Activated T-helper 1 cell treated with anti-CD3 and anti-CD28 coated beads, Interleukin-2, amount 50 U/mL, for 16 hours (primary cell): ENCODE measurements at places on chromosomes 16 and 17.

DNA sequence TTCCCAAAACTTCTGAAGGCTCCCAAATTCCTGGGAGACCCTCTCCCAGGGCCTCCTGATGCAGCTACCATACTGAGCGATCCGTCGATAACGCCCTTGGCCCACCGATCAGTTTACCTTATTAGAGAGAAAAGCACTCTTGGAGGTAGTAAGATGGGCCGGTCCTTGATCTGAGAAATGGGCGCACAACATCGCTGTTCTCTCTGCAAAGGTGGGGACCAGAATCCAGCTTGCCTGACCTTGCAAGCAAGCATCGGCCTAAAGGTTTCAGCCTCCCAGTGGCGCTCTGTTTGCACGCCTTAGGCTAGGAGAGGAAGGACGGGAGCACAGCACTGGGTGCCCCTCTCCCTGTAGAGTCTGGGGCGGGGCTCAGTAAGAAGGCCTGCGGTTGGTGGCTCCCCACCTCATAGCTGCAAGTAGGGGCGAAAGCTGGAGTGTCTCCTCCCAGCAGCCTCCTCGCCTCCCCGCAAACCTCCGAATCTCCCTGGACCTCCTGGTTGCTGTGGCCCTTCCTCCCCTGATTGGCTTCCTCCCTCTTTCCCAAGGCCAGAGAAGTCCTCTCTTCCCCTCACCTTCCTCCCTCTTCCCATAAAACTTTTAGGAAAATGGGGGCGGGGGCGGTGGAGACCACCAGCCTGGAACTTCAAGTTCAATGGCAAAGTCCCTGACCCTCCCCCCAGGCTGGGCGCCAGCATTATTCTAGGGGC is at the start of gene PRAC1:
PRAC1 (minus strand) TSS at position 318 of the 707 bp plus-strand sequence; CDS start at position 192, 126 bp downstream.
- no peak for DNase-seq

DNA sequence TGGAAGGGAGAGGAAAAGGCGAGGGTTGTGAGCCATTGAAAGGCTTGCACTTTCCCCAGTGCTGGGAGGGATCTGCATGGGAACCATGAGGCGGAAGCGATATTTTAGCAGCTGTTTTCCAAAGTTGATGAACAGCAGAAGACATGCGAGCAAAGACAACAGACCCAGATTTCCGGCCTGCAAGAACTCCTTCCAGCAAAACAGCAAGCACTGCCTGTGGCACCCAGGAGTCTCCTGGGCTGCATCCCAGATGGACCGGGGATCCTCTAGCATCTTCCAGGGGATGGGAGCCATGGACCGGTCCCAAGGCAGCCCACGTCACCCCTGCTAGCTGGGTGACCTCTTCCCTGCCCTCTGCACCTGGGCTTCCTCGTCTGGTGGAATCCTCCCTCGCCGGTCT is 162.8 kb downstream of the IRF8 start:
- no peak for DNase-seq

DNA sequence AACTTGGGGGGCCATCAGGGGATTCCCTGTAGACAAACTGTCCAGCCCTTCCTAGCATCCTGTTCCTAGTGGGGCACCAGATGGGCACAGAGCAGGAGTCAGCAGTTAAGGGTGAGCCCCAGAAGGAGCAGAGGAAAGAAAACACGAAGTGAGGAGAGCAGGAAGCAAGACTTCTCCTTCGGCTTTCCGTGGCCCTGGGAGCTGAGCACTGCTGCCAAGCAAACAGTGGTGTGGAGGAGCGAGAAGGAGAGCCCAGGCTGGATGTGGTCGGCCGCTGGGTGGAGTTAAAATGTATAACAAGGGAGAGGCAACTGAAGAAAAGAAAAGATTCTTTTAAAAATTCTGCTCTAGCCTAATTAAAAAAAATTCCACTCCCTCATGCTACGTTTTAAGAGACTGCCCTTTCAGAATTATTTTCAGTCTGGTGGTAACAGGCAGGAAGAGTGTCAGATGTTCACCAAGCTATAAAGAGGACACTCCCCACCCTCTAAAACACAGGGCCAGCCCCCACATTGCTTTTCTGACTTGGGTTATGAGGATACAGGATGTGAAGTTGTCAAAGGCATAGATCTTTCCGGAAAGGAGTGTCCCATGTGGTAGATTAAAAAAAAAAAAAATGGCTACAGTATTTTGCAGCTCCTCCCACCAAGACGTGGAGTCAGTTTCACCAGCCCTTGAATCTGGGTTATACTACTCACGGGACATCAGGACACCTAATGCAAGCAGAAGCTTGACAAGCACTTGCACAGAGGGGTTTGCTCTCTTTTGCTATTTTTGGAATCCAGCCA is 74.9 kb upstream of the ZFHX3 start:
- no peak for DNase-seq

- DNase-seq = no peak
Measured at GRCh38 chr17:32894245-32894644, 17.3 kb upstream of the MYO1D start.

GRCh38 chr16:35146031-35146710 is 1686.8 kb downstream of the TP53TG3F start:
- no peak for DNase-seq

GRCh38 chr16:57446531-57447185 is 527 bp downstream of the CIAPIN1 start:
- no peak for DNase-seq

- DNase-seq = no peak
Measured at GRCh38 chr17:63126607-63127006, 160.6 kb downstream of the TANC2 start.

DNA sequence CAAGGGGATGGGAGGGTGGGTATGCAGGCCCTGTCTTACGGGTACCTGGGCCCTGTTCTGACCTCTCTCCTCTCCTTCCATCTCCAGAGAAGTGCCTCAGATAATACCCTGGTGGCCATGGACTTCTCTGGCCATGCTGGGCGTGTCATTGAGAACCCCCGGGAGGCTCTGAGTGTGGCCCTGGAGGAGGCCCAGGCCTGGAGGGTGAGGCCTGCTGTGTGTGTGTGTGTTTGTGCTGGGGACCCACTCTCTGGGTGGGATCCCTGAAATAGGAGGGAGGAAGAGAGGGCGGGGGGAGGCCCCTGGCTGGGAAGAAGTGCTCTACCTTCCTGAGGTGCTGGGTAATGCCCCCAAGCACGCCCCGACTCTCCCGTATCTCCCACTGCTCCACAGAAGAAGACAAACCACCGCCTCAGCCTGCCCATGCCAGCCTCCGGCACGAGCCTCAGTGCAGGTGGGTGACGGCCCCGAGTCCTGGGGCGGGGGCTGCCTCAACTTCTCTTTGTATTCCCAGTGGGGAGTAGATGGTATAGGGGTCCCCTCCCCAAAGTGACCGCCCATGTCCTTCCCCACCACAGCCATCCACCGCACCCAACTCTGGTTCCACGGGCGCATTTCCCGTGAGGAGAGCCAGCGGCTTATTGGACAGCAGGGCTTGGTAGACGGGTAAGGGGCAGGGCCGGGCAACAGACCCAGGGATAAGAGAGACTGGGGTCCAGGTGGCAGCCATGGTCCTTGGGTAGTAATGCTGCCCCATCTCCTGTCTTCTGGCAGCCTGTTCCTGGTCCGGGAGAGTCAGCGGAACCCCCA is 7.8 kb downstream of the GRB7 start:
- no peak for DNase-seq

DNA sequence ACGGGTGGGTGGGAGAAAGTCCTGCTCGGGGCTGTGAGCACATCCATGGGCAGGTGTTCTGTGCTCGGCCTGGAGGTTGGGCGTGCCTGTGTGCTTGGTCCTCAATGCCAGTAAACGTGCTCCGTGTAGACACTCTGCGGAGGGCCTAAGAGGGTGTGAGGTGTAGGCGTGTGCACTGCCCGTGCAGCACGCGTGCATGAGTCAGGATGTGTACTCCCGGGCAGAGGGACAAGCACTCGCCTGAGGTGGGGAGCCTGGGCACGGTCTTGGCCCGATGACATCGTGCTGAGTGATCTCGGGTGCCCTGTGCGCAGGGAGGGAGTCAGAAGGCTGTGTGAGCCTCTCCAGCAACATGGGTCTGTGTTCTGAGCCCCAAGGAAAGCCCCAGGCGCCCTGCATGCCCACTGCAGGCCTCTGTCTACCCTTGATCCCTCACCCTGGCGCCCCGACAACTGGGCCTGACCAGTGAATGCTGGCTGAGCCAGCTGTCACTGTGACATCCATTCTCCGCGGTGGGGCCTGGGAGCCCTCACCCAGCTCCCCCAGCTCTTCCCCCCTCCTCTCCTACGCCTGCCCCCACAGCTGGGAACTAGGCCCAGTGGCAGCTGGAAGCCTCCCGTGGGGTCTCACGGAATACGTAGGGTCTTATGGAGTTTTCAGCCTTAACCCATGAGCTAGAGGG is 23.5 kb upstream of the NXPH3 start:
- no peak for DNase-seq

GRCh38 chr17:9389111-9389527 is 186.5 kb downstream of the STX8 start:
- no peak for DNase-seq

DNA sequence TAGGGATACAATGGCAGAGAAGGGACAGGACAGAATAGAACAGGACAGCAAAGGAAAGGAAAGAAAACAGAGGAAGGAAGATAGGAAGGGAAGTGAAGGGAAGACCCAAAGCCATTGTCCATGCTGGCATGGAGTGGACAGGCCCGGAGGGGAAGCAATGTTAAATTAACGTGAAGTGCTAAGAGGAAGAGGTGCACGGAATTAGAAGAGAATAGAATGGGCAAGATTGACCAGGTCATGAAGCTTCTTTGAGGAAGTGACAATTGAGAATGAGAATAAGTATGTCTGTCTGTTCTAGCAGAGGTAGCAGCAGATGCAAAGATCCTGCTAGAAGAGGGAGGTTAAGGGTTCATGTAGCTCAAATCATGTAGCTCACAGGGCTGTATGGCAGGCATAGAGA is 117.2 kb downstream of the MAF start:
- no peak for DNase-seq

DNA sequence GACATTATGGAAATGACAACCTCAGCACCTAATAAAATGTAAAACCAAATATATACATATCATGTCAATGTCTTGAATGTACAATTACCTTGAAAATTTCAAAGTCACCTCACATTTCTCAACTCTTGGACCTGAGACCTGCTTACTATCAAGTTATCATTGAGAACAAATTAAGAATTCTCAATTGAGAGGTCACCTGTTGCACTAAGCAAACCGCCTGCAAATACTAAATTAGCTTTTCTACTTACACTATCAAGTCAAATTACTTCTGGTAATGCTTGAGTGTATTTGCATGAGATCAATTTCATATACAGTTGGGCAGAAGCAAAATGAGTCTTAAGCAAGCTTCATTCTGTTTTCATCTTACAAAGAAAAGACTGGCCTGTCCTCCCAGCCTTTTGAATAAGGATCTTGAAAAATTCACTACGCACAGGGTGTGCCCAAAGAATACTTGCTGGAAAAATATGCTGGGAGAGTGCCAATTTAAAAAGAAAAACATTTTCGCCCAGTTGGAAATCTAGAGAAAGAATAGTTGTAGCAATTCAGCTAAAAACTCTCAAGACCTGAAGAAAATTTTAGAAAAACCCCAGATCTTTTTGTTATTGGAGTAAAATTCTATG is 35.7 kb downstream of the KANSL1 start:
- DNase-seq = no peak

GRCh38 chr17:81524039-81524864 is 3.9 kb upstream of the FSCN2 start:
- no peak for DNase-seq

- no peak for DNase-seq
Measured at GRCh38 chr16:52404546-52404945, 142.4 kb downstream of the TOX3 start.

DNA sequence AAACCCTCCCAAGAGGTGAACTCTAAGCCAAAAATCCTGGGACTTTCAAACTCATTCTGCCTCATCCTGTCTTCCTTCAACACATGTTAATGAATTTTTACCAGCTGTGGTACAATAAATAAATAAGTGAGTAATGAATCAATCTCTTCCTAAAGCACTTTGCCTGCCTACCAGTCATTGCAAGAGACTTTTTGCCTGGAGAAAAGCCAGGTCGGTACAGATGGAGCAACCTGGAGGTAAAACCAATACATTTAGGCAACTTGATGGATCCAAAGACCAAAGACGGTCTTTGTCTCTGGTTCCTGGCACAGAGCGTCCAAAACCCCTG is 324.2 kb downstream of the PMP22 start:
- no peak for DNase-seq

GRCh38 chr16:79136955-79137354 is 463.6 kb downstream of the MAF start:
- DNase-seq = no peak

- DNase-seq = no peak
Measured at GRCh38 chr16:47236716-47237115, 93.0 kb upstream of the NETO2 start.

DNA sequence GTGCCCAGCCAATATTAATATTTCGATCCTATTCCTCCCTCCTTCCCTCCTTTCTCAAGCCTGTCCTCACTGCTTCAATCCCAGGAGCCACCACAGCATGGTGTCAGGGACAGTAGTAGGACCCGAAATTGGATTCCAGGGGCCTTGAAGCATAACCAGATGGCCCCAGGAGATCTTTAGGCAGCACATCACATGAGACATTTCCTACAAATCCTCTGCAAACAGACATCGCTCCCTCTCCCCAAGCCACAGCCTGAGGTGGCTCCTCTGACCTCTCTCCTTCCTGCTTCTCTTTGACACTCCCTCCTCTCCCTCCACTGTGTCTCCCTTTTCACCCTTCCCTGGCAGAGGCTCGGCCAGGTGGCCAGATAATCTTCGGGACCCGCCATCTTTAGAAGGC is 76.6 kb downstream of the BMERB1 start:
- no peak for DNase-seq

GRCh38 chr17:82678265-82678891 is 20.1 kb downstream of the RAB40B start:
- no peak for DNase-seq

- DNase-seq = no peak
Measured at GRCh38 chr16:21226749-21227148, 6.8 kb upstream of the ANKS4B start.

DNA sequence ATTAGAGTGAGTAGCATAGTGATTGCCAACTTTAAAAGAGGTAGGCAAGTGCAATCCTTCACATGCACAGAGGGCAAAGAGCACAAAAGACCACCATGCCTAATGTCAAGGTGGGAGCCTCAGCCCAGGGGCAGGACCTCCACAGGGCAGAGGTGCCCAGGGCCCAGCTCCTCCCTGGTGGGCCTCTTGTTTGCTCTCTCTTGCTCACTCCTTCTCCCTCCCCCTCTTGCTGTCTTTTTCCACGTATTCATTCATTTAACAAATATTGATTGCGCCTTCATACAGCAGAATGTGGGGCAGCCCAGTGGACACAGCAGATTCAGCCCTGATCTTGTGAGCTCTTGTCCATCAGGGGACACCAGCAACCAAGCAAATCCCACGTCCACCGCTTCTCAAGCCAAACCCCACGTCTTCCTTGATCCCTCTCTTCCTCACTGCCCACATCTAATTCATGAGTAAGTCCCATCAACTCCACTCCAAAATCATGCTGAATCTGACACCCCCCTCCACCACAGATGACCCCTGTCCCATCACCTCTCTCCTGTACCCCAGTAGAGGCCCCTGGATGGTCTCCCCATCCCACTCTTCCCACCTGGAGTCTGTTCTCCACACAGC is 44.1 kb upstream of the RPL38 start:
- no peak for DNase-seq
